ENCODE measurements at places on chromosomes 3 and 15.

DNA sequence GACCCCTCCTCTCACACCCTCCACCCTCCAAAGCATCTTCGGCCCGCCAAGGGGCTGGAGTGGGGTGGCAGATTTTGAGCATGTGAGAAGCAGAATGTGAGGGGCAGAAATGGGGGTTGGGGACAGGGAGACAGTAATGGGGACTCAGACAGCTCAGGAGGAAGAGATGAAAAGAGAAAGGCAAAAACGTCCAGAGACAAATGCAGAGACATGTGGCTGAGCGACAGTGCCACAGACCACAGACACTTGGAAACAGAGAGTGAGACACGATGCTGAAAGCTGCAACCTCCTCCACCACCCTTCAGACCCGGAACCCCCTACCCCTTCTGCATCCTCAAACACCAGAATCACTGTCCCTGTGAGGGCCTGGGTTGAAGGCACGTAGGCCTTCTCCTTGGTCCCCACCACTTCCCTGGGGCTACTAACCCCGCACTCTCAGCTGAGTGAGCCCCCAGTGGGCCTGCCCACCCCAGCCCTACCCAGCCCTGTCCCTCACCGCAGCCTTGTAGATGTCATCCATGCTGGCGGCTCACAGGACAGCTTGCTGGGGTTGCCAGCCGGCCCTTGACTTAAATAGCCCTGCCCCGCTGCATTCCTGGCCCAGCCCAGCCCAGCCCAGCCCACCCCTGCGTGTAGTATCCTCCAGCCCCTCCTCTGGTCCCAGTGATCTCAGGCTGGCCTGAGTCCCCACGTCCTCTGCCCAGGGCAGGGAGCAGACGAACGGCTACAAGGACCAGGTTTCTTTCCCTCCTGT lies at the start of gene TNNC1:
Gene TNNC1 (minus strand): TSS at position 546 of the 754 bp plus-strand sequence. CDS start 26 bp downstream, at position 520.
- DNase-seq, result no peak

GRCh38 chr3:97360804-97361203 lies 403.8 kb upstream of the ARL6 start:
- DNase-seq, result no peak

DNA sequence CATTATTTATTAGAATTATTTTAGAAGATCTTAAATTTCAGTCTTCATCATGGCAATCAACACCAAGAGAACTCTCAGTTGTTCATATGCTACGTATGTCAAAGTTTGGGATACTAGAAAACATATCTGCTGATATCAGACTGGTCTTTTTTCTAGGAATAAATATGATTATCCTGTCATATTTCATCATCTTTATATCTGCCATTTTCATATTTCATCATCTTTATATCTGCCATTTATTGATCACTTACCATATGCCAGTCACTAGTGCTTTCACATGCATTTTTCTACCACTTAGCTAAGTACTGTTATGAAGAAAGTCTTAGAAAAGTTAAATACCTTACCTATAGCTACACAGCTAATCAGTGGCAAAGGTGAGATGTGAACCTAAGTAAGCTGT lies 2.8 kb upstream of the ZCWPW2 start:
- DNase-seq, result no peak

GRCh38 chr3:125322166-125322565 lies 53.0 kb downstream of the ZNF148 start:
- no peak for DNase-seq

GRCh38 chr3:56855856-56856512 lies 54.2 kb upstream of the ARHGEF3 start:
- DNase-seq, result no peak

DNA sequence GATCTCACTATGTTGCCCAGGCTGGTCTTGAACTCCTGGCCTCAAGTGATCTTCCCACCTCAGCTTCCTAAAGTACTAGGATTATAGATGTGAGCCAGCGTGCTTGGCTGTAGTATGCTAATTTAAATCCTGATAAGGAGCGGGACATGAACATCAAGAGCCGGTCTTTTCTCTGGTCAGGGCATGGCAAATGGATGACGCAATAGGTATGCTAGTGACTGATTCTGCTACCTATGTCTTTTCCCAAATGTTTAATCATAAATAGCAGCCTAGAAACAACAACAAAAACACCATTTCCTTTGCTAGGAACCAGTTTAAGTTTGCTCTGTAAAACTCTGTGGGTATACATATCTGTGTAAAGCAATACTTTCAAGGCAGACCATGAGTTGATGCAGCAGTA lies 64.7 kb downstream of the STARD9 start:
- no peak for DNase-seq

- DNase-seq, result no peak
Observed at GRCh38 chr3:47152578-47152977, 11.3 kb downstream of the SETD2 start.

DNA sequence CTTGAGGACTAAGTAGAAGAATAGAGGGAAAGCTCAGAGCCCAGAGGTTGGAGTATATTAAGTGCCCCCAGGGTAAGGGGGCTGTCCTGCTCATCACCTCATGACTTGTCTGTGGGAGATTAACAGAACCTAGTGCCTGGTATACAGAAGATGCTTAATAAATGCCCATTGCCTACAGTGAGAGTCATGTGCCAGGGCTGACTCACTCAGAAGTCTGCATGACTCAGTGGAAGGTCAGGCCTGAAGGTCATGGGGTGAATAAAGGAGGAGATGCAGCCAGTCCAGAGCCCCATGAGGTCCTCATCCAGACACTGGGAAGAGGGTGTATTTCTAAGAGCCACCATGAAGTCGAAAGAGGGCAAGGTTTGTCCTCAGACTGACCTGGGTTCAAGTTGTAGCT lies 62.5 kb upstream of the TLE3 start:
- DNase-seq, result no peak

DNA sequence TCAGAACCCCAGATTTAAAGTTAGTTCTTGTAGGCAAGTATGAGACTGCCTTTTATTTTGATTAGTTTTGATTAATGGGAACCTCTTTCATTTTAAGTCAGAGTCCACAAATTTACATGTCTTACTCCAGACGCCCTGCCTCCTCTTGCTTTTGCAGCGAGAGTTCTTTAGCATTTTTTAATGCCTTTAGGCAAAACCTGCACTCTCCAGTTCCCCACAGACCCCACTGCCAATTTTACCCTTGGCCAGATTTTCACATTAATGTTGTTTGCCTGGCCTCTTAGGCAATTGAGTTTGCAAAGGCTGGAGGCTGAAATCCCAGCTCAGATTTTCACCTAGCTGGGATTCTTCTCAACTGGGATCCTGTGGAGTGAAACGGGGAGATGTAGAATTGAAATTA lies 85.8 kb downstream of the GAP43 start:
- DNase-seq, result no peak

DNA sequence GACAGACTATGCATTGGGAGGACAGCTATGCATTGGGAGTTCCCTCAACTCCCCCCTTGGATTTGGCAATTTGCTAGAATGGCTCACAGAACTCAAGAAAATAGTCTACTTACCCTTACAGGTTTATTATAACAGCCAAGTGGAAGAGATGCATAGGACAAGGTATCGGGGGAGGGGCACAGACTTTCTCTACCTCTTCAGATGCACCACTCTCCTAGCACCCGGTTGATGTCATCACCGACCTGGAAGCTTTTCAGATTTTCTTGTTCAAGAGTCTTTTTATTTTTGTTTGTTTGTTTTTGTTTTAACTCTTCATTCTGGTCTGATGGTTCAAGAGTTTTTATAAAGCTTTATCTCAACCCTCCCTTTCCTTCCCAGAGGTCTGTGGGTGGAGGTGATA lies 20.7 kb upstream of the ADAMTS9 start:
- DNase-seq, result no peak

DNA sequence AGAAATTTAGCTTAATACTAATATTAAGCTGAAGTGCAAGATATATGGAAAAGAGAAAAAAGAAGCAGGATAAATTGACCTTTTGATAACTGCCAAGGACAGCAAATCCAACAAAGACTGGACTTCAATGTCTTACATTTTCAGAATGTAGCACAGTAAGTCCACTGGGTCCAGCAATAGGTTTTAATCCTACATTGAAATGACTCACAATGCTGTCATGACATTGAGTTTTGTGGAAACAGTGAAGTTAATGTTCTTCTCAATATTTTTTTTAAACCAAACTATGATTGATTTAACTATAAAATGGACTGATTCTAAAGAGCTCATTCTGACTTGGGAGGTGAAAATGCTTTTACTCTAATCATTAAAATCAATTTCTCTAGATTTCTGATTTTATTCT lies 166.6 kb upstream of the ZNF717 start:
- DNase-seq, result no peak

DNA sequence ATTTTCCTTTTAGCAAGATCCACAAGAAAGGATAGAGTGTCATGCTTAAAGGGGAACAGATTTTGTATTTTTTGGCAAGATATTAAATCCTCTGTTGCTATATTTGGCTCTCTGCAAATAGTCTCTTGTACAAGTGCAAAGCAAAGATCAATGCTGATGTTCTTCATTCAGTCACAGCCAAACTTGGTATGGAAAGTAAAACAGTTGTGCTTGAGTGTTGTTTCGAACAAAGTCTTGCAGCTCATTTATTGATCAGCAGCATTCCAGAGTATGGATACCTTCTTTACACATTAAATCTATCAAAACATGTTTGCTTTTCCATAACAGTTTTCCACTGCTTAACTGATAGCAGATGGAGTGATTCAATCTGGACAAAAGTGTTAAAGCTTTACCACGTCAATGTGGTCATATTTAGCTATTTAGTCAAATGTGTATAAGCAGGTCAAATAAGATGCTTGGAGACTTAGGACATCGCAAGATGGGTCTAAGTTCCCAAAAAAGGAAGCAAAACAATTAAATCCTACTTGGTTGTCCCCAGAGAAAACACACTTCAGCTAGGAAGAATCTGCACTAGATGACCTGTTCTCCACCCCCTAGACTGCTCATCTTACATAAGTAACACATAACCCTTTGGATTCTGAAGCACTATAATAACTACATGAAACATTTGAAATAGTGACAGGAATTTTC lies 52.4 kb downstream of the VGLL3 start:
- DNase-seq, result no peak

GRCh38 chr3:42020684-42021307 lies 58.9 kb upstream of the ULK4 start:
- no peak for DNase-seq

- no peak for DNase-seq
Observed at GRCh38 chr3:52225452-52226228, at the start of gene TLR9. Gene TLR9 (minus strand): TSS chr3:52225645. CDS start chr3:52225529, 116 bp downstream.

DNA sequence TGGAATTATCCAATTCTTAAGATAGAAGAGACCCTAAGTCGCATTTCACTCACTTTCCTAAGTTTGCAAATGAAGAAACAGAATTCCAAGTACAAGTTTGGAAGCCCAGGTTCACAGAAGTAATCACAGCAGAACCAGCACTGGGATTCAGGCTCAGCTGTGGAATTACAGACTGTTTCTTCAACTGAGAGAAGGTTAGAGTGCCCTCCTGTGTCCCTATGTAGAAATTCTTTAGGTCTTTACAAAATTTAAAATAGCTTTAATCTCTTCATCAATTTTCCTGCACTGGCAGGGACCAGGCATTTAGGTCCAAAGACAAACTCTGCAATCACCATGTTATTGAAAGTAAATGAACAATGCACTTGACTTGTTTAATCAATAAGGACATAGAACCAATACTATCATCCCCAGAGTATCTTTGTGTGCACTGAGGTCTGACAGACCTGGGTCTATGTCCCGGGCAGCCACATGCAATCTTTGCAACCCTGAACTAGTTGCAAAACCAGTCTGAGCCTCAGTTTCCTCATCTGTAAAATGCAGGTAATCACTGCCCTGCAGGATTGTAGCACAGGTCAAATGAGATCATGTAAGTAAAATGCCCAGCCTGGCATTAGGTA lies 96.3 kb upstream of the ZBED2 start:
- DNase-seq, result no peak

GRCh38 chr3:94336046-94336753 lies 273.3 kb downstream of the NSUN3 start:
- no peak for DNase-seq

DNA sequence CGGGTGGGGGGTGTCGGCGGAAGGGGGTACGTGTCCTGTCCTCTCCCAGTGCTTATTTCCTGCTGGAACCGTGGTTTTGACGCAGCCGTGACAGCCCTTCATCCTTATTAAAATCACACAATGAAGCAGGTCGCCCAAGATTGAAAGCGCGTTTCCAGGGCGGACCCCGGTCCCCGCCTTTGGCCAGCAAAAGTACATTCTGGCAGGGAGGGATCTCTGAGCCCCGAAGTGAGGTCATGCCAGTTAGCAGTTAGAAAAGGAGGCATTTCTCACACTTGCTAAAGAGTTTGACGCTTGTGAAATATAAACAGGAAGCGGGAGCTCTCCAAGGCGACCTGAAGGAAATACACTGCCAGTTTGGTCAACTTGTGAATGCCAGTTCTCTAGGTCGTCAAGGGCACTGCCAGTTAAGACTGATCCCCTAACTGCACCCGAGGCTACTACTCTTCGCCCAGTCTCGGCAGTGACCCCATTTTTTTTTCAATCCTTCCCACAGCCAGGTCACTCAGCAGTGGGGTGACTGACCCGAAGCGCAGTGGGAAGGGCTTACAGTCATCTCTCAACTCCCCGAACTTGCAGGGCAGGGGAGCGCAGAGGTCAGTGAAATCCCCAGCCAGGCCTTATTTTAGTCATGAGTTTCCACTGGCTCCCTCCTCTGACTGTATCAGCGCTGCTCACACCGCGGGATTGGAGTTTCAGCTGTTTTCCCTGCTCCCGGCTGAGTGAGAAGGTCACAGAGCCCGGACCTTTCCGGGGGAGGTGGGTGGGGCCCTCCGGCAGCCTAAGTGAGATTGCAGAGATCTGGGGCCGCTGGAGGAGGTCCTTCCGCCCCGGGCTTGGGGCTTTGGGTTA lies 2.0 kb upstream of the BHLHE40 start:
- peak; percentile 89 for DNase-seq
